ENCODE measurements at places on chromosomes 1 and 21.

DNA sequence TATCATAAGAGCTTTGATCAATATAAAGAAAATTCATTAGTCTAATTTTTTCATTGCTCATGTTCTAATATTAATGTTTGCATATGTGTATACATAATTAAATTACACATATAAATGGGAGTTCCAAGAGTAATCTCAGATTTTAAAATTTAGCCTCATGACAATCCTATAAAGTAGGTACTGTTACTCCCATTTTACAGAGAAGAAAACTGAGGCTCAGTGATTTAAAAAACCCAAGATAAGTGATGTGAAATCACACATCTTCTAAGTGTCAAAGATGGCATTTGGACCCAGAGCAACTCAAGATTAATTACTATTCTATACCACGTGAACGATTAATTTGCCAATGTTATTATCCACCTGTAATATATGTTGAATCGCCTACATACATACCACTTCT, 122.3 kb downstream of the TM2D1 start:
- peaks cover 3% of the 10 kb centered on the region for H3K27me3 ChIP-seq
- no peaks in the 10 kb centered on the region for H3K4me1 ChIP-seq
- DNase-seq, result no peak
- H3K4me3 ChIP-seq, result no peak overlapping the region
- H3K36me3 ChIP-seq, result no peaks in the 10 kb centered on the region

- no peaks in the 10 kb centered on the region for H3K27me3 ChIP-seq
- DNase-seq, result peak; percentile 49
- peaks cover 51% of the 10 kb centered on the region for H3K36me3 ChIP-seq
- H3K4me3 ChIP-seq, result peak overlapping the region; percentile 64
- H3K27ac ChIP-seq, result peak overlapping the region; percentile 95
These were observed 42.3 kb upstream of the PWP2 start for GRCh38 chr21:44064852-44065403.

DNA sequence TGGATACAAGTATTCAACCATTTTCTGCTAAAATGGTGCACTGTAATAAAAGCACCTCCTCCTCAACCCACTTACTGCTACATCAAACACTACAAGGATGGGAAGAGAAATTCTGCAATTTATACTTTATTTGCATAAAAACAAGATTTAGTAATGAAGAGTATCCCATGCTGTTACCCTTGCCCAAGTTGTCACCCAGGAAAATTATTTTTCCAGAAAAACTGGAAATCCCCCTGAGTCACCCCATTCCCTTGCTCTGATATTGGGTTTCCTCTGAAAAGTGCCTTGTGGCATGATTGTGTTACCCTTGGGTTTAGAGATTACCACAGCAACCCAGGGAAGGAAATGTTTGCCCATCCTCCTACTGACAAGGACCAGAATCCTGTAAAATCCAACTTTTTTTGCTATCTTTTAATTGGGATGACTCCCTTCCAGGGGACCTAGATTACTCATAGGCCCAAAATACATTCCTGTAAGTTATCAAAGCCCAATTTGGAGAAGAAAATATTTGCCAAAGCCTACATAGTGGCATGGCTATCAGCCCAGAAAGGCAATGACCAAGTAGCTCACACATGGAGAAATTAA, 16.5 kb upstream of the ZC3H11B start:
- H3K4me1 ChIP-seq, result no peaks in the 10 kb centered on the region
- H3K36me3 ChIP-seq, result no peaks in the 10 kb centered on the region
- no peak overlapping the region for H3K27ac ChIP-seq
- no peaks in the 10 kb centered on the region for H3K27me3 ChIP-seq

DNA sequence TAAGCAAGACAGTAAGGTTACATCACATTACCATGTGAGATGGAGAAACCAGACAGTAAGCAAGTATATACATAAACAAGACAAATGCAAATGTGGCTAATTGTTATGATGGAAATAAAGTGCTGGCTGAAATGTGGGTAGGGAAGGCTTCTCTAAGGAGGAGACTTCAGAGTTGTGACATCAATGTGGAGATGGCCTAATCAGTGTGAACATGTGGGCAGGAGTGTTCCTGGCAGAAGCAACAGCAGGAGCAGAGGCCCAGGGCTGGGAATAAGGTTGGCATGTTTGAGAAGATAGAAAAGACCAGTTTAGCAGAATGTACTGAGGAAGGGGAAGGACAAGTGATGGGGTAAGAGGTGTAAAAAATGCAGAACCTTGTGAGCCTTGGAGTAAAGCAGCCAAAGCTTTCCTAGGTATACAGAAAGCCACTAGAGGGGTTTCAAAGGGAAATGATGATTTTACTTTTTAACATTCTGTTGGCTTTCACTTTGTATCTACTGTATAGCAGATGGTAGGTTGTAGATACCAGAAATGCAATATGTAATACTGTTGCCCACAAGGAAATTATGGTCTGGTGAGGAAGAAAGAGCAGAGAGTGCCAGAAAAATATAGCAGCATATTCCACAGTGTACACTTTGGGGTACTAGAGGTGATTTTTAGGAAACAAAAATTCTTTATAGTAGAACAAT, 197.4 kb downstream of the FGGY start:
- H3K36me3 ChIP-seq, result no peaks in the 10 kb centered on the region
- no peaks in the 10 kb centered on the region for H3K4me1 ChIP-seq
- H3K27ac ChIP-seq, result no peak overlapping the region
- no peaks in the 10 kb centered on the region for H3K27me3 ChIP-seq

- no peak overlapping the region for H3K27ac ChIP-seq
- H3K27me3 ChIP-seq, result peaks cover 2% of the 10 kb centered on the region
- H3K36me3 ChIP-seq, result peaks cover 7% of the 10 kb centered on the region
- peaks cover 4% of the 10 kb centered on the region for H3K4me1 ChIP-seq
These were observed 36.3 kb downstream of the MSTO1 start for GRCh38 chr1:155646307-155646706.

GRCh38 chr1:223402790-223403142, 9.6 kb downstream of the CCDC185 start:
- no peak for DNase-seq
- H3K27ac ChIP-seq, result no peak overlapping the region

DNA sequence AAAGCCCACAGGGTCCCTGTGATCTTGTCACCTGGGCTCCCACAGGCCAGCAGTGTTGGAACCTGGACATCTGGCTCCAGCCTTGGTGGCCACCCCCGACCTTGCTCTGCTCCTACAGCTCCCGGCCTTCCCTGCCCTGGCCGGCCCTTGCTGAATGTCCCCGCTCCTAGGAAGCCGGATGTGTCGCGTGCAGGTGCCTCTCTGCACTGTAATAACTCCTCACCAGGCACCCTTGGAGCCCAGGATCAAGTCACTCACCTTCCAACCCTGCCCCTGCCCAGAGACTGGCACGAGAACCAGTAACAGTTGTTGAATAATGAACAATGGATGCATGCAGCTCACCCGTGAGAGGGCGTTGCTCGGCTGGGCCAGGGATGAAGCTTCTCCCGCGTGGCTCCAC, 12.1 kb downstream of the PDE9A start:
- no peak overlapping the region for H3K27ac ChIP-seq
- no peak for DNase-seq
- no peaks in the 10 kb centered on the region for H3K4me1 ChIP-seq
- no peak overlapping the region for H3K4me3 ChIP-seq
- H3K36me3 ChIP-seq, result no peaks in the 10 kb centered on the region

DNA sequence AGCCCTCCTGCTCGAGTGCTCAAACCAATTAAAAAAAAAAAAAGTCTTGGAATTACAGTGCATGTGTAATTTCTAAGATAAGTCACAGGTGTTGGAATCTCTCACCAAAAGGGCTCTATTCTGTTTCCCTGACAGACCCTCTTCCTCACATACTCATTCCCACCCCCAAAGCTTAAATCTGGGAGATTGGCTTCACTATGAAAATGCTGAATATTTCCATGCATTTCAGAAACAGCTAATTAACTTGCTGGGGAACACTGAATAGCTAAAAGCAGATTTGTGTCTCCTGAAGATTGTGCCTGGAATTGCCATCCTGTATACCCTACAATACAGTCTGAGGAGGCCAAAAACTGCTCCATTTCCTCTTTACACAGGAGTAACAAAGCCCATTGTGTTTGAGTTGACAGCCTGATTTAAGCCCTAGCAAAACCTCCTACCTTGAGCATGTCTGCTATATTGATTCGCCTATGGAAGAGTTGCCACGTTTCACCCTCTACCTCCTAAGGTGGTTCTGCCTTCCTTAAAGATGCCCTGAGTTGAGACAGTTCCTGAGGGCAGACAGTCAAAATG, 1.4 kb upstream of the PIK3R3 start:
- DNase-seq, result no peak
- no peaks in the 10 kb centered on the region for H3K36me3 ChIP-seq
- H3K4me1 ChIP-seq, result peaks cover 21% of the 10 kb centered on the region
- no peak overlapping the region for H3K27ac ChIP-seq

- H3K27ac ChIP-seq, result no peak overlapping the region
- H3K4me1 ChIP-seq, result no peaks in the 10 kb centered on the region
- H3K27me3 ChIP-seq, result no peaks in the 10 kb centered on the region
- no peaks in the 10 kb centered on the region for H3K36me3 ChIP-seq
These were observed 203.4 kb downstream of the HS2ST1 start for GRCh38 chr1:87117761-87118368.

- H3K36me3 ChIP-seq, result no peaks in the 10 kb centered on the region
- no peak overlapping the region for H3K4me3 ChIP-seq
- no peak for DNase-seq
- H3K27me3 ChIP-seq, result no peaks in the 10 kb centered on the region
These were observed 17.9 kb upstream of the CLCA1 start for GRCh38 chr1:86450847-86451246.

- no peaks in the 10 kb centered on the region for H3K36me3 ChIP-seq
- H3K4me1 ChIP-seq, result peaks cover 4% of the 10 kb centered on the region
- no peak for DNase-seq
- H3K27me3 ChIP-seq, result peaks cover 15% of the 10 kb centered on the region
- no peak overlapping the region for H3K4me3 ChIP-seq
These were observed 72.2 kb downstream of the GNG12 start for GRCh38 chr1:67761091-67761490.

GRCh38 chr1:153774026-153774595, 1.1 kb upstream of the SLC27A3 start:
- peaks cover 13% of the 10 kb centered on the region for H3K36me3 ChIP-seq
- peaks cover 14% of the 10 kb centered on the region for H3K4me1 ChIP-seq
- DNase-seq, result no peak
- no peak overlapping the region for H3K27ac ChIP-seq
- H3K27me3 ChIP-seq, result no peaks in the 10 kb centered on the region
- no peak overlapping the region for H3K4me3 ChIP-seq

GRCh38 chr1:36091698-36092097, 3.0 kb downstream of the ADPRS start:
- peaks cover 3% of the 10 kb centered on the region for H3K27me3 ChIP-seq
- peaks cover 27% of the 10 kb centered on the region for H3K36me3 ChIP-seq
- H3K27ac ChIP-seq, result peak overlapping the region; percentile 65
- H3K4me3 ChIP-seq, result peak overlapping the region; percentile 15
- peaks cover 17% of the 10 kb centered on the region for H3K4me1 ChIP-seq
- DNase-seq, result no peak

DNA sequence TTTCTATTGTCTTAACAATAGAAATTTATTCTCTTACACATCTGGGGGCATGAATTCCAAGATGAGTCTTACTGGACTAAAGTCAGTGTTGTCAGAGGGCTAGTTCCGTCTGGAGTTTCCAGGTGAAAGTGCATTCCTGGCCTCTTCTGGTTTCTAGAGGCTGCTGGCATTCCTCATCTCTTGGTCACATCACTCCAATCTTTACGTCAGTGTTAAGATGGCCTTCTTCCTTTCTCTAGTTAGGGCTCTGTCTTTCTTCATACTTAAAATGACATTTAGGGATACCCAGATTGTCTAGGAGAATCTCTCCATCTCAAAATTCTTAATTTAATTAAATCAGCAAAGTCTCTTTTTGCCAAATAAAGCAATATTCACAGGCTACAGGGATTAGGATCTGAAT, 13.3 kb upstream of the PDC start:
- H3K27ac ChIP-seq, result no peak overlapping the region
- no peak overlapping the region for H3K4me3 ChIP-seq
- H3K27me3 ChIP-seq, result no peaks in the 10 kb centered on the region
- no peak for DNase-seq
- no peaks in the 10 kb centered on the region for H3K4me1 ChIP-seq

DNA sequence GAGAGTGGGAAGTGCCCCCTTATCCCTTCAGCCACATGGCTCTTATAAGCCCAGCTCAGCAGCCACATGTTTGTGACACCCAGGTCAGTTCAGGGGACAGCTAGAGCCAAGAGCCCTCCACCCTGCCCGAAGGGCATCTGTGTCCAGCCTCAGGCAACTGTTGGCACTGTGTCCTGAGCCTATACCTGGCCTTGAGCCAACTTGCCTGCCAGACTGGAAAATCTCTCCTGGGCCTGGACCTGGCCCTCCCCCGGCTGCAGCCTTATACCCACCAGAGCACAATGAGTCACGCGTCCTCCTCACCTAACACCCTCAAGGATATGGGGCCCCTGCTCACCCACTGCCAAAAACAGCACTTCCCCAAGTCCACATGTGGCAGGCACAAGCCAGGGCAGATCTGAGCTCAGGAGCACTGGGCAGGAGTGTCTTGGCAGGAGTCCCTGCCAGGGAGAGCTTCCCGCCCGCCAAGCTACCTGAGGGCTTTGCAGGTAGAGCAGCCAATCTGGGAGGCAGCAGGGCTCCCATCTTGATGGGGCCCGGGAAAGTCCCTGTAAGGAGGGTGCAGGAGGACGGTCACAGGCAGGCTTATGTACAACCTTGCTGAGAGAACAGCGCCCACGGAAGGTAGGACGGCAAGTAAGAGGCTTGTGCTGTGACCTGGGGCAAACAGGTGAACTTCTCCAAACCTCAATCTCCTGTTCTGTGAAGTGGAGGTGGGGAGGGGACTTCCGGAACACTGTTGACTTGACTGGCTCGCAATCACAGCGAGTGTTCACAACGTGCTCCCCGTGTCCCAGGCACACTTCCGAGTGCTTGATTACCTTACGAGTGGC, 19.8 kb upstream of the HSPG2 start:
- peak overlapping the region; percentile 90 for H3K27ac ChIP-seq
- H3K4me3 ChIP-seq, result peak overlapping the region; percentile 44
- H3K27me3 ChIP-seq, result no peaks in the 10 kb centered on the region
- DNase-seq, result peak; percentile 64
- H3K36me3 ChIP-seq, result no peaks in the 10 kb centered on the region

DNA sequence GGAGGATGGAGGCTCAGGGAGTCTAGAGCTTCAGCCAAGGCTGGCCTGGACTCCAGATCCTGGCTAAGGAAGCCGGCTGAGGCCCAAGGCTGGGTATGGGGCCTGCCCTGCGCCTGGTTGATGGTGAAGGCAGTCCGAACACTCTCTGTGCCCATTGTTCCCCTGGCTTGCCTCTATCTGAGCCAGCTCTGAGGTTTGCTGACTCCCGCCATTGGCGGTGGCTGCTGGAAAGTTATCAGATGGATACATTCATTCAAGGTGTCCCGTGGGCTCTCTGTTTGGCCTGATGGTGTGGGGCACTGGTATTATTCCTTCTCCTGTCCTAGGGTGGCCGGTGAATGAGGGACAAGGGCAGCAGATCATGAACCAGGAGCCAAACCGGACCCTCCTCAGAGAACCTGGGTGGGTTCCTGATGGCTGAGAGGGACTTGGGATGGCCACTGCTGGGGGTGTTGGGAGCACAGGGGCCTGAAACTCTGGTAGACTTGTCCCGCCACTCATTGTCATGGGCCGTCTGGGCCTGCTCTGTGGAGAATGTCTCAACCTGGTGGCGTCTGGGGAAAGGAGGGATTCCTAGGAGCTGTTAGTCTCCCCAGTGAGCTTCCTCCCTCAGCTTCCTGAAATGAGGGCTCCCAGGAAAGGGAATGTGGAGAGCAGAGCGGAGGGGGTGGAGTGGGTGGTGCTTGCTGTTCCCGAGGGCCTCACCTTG, 22.2 kb downstream of the SLC26A9 start:
- no peak for DNase-seq
- no peaks in the 10 kb centered on the region for H3K4me1 ChIP-seq
- H3K27me3 ChIP-seq, result no peaks in the 10 kb centered on the region
- H3K36me3 ChIP-seq, result no peaks in the 10 kb centered on the region
- no peak overlapping the region for H3K4me3 ChIP-seq

All from activated CD4-positive, alpha-beta T cell treated with anti-CD3 and anti-CD28 coated beads for 36 hours (primary cell).